ENCODE measurements at places on chromosomes 3 and 15.

DNA sequence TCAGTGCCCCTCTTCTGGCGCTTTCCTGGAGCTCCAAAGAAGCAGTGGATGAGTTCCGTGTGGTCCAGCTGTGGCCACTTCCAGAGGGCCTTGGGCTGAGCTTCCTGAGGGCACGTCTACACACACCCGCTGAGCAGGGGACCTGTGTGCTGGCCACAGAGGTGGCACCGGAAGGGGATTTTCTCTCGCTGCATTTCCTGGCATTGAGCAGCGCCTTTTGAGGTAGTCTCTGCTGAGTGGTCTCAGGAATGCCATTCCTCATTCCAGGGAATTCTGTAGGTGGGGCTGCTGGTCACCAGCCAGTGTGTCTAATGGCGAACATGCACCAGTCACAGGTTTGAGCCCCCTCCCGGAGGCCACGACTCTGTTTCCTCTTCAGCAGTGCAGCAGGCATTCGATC lies 48.1 kb downstream of the AMOTL2 start:
- DNase-seq = no peak

DNA sequence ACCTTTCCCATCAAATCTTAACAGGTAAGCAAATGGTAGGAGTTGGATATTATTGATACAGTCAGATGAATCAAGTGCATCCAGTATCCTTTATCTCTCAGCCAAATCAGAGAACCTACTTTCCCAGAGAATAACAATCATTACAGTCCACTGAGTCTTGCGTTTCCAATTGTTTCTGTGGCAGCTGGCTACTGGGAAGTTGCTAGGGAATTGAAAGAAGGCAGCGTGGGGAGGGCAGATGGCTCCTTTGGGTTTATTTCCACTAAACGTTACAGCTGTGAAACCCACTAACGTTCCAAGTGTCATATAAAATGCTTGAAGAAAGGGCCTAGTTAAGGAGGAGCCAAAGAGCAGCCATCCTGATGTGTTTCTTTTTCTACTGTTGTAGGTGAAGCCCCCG lies 78.4 kb downstream of the WDR72 start:
- no peak for DNase-seq

GRCh38 chr3:120093119-120093910 lies 932 bp downstream of the GSK3B start:
- peak; percentile 32 for DNase-seq

DNA sequence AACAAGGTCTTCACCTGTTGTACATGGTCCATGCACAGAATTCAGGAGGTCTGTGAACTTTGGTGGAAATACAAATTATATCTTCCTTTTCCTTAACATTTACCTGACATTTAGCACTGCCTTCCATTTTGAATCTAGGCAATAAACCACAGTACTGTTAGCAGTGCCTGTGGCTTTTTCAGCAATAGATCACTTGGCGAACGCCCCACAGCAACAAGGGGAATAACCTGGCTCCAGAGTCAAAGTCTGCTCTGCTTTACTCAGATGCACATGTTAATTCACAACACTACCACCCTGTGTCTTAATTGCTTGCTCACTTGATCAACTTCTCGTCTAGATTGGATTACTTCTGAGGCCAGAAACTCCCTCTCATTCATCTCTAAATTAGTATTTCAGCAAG lies 414.6 kb upstream of the PROK2 start:
- no peak for DNase-seq

DNA sequence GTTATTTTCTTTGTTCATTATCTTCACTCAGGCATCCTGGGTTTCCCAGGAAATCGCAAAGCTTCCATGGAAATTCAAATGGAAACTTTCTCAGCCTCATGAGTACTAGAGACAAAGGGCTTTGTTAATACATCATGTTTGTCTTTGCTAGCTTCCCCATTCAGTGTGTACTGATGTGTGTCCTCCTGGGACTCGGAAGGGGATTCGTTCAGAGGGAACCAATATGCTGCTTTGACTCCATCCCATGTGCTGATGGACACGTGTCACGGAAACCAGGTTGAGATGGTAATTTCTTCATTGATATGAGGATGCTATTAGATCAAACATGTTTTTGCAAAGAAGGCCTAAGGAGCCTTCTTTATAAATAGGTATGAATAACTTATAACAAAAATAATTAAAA lies 87.0 kb upstream of the KCNAB1 start:
- DNase-seq = no peak

DNA sequence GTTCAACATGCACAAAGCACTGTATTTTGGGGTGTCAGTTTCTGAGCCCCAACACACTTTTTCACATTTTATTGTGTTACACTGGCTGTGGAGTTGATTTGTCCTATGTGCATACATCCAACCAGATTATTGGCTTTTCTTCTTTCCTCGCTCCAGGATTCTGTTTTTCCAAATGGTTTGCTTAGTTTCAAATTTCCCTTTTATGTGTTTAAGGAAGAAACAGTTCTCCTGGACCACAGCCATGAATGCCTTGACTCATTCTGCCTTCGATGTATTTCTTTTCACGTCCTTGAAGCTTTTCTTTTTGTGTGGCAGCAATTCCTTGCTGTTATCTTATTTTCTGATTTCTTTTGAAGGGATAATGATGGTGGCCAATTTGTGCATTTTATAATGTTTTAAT lies 53.8 kb downstream of the CACNA2D3 start:
- no peak for DNase-seq

DNA sequence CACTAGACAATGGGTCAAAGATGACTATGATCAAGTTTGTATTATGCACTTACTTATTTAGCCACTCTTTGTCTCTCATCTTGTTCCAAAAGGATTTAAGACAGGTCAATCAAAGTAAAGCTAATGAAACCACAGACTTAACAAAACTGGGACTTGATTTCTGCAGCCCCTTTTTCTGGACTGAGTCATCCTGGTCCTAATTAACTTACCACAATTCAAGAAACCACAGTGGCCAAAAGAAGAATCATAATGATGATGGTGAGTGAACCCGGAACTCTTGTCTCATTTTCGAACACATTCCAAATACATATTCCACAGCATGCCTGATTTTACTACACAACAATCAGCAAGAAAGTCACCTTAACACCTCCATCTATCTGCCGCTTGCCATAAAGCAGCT lies 1333.0 kb downstream of the ROBO1 start:
- DNase-seq = no peak

DNA sequence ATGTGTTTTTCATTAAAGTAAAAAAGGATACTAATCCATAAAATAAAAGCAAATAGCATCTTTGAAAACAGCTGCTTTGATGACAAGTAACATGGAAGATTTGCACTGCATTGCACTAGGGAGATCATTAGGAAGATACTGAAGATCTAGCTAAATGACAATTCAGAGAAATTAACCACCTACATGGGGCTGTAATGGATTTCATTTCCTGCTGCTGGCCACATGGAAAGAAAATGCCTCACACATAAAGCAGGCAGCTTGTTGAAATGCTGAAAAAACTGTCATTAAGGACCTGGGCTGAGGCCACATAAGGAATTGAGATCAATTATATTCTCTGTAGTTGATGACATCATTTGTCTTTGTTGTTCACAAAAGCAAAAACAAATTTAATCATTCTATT lies 94.1 kb downstream of the PYDC2 start:
- DNase-seq = no peak

DNA sequence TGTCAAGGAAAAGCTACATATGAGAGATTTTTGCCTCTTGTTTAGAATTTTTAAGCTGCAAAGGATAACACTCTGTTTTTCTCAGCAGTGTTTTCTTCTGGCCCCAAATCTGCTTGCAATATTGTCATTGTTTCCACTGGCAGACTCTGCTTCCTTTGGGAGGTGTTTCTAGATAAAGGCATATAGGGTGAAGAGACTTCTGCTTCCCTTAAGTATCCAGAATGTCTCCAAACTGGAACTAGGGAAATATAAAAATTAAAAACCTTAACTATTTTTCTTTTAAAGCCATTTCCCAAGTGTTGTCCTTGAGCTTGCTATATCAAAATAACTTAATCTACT lies 225.8 kb downstream of the CGGBP1 start:
- no peak for DNase-seq

- DNase-seq = no peak
Measured at GRCh38 chr3:40793730-40794129, 269.0 kb downstream of the ZNF621 start.

- DNase-seq = peak; percentile 60
Measured at GRCh38 chr3:50192689-50193141, 1.3 kb downstream of the GNAT1 start.

DNA sequence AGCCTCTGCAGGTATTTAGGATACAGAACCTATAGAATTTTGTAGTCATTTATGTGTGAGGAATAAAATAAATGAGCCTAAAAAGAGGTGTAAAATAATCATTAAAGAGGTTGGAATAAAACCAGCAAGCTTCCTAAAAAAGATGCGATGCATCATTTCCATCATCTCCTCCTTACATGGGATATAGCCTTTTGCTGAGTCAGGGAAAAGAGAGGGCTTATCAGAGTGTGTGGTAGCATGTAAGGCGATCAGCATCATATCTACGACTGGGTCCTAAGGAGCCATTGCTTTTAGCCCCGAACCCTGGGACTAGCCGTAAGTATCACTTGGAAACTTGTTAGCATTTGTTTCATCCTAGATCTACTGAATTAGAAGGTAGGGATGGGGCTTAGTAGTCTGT lies 94.9 kb downstream of the DTWD1 start:
- DNase-seq = no peak

Measured in hematopoietic multipotent progenitor cell treated with erythropoietin and hydrocortisone succinate and interleukin-3 and kit ligand, for 15 days (in vitro differentiated cells).